ENCODE measurements at places on chromosomes 4 and X.

GRCh38 chrX:150984169-150984824 is 1.2 kb downstream of the HMGB3 start:
- no peak for DNase-seq

- DNase-seq, result no peak
Measured at GRCh38 chrX:67780694-67781109, 236.9 kb downstream of the AR start.

- no peak for DNase-seq
Measured at GRCh38 chr4:80307774-80308465, 27.6 kb upstream of the CFAP299 start.

GRCh38 chrX:34299451-34299967 is 167.4 kb upstream of the FAM47A start:
- no peak for DNase-seq

- no peak for DNase-seq
Measured at GRCh38 chrX:23332888-23333821, 1.5 kb upstream of the PTCHD1 start.

GRCh38 chr4:16617011-16617410 is 281.4 kb downstream of the LDB2 start:
- peak; percentile 39 for DNase-seq

- no peak for DNase-seq
Measured at GRCh38 chr4:53830511-53830910, 233.9 kb downstream of the CHIC2 start.

DNA sequence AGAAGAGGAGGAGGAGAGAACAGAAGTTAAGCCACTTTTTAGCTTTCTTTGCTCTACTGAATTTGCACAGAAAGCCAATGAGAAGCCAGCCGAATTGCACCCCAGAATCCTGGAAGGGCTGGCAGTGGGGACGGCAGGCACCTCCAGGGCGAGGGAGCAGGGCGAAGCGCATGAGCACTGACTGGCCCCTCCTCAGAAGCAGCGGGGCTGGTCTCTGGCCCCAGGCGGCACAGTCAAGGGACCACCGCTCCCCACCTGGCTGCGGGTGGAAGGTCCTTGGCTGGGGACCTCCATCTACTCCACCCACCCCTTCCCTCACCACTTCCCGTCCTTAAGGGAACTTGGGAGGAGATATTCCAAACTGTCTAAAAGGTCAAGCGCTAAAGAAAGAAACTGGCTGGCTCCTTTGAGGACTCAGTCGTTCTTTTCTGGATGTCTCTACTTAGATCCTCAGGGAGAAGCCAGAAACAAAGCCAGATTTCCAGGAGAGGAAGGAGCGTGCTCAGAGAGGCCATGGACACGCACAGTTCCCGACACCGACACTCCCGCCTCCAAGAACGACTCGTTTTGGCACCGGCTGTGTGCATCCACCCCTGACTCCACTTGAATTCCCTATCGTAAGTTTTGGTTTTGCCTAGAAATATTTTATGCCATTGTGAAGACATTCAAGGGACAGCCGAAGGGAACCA is 59.5 kb upstream of the CRMP1 start:
- DNase-seq, result no peak

DNA sequence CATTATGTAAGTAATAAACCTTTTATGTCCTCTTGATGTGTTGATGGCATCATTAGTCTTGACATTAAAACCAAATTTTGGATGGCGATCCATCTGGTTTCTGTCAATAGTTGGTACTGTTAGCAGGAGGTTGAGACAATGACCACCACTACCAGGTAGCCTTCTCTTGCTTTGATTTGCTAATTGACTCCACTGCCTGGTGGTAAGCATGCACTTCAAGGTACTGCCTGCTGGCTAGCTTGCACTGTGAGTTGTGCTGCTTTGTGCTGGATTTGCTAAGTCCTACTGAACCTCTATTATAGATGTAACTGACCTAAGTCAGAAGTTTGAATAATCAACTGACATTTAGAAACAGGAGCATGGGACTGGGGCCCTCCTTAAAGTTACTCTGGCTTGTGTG is 46.3 kb downstream of the ATP1B4 start:
- no peak for DNase-seq

- no peak for DNase-seq
Measured at GRCh38 chrX:142089193-142089592, 115.9 kb downstream of the MAGEC2 start.

GRCh38 chr4:47538111-47538824 is 53.2 kb downstream of the ATP10D start:
- no peak for DNase-seq

- no peak for DNase-seq
Measured at GRCh38 chr4:26127851-26128337, 192.9 kb upstream of the RBPJ start.

GRCh38 chr4:7109169-7109568 is 41.3 kb upstream of the GRPEL1 start:
- no peak for DNase-seq

DNA sequence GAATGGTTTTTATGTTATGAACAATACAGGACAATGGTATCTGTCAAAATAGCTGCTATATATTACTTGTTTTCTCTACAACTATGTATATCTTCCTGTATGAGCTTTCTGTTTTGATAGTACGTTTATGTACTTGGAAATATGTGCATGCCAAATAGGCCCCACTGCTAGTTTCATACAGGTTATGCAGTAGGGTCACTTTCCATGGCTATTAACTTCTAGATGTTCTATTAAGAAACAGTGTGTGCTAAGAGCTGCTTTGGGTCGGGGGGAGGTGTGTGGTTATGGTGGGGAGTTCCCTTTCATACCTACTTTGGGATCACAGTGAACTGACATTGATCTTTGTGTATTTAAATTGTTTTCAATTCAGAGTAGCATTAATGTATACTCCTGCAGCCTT is 30.9 kb downstream of the RBPJ start:
- no peak for DNase-seq

DNA sequence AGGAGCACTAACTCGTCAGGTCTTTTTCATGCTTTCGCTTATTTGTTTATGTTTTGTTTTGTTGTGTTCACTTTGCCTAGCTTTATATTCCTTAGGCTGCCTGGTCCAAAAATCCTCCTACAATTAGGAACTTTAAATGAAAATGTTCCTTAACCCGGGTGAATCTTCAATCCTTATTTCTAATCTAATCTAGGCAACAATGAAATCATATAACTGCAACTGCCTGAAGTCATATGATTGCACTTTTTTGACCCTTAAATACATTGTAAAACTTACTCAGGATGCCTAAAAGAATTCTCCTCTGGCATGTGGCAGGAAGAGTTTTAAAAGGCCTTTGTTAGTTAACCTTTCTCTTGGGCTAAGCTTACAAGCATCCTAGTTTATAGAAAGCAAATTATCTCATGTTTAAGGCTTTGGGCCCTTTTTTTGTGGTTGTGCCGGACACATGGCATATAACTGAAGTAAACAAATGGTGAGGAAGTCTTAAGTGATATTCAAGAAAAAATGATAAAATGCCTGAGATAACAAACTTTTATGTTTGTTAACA is 279.4 kb downstream of the FAT4 start:
- no peak for DNase-seq

GRCh38 chrX:113802837-113803236 is 781.0 kb upstream of the HTR2C start:
- DNase-seq, result no peak

GRCh38 chr4:12138488-12138887 is 709.8 kb upstream of the HS3ST1 start:
- DNase-seq, result no peak

DNA sequence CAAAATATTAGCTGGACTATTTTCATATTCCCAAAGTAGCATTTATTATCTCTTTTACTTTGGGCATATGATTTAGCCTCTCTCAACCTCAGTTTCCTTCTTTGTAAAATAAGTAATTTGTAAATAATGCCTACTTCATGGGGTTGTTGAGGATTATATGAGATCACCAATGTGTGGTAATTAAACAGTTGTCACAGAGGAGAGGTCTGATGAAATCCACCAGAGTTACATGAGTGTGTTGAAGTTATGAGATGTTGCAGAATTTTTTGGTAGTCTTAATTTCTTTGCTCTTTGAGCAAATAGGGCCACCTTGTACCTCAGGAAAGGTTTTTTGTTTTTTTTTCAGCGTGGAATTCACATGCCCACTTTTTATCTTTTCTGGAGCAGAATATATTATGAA is 1.4 kb downstream of the COX7B start:
- DNase-seq, result no peak

DNA sequence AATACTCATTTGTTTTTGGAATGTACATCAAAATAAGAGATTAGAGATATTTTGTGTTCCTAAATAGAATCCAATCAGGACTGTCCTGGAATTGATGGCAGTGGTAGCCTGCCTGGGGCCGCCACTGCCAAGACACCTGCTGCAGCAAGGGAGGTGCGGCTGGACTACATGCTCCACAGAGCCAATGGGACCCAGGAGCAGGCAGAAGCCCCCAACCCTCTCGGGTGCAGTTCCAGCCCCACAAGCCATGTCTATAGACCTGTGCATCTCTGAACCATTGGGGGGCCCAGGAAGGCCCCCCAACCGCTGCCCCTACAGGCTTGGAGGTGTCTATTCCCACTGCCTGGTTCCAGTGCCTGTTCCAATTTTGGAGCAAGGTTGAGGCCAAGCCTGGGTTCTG is 1524.3 kb downstream of the PCDH18 start:
- no peak for DNase-seq

- no peak for DNase-seq
Measured at GRCh38 chr4:174418640-174419212, 103.6 kb downstream of the HPGD start.

DNA sequence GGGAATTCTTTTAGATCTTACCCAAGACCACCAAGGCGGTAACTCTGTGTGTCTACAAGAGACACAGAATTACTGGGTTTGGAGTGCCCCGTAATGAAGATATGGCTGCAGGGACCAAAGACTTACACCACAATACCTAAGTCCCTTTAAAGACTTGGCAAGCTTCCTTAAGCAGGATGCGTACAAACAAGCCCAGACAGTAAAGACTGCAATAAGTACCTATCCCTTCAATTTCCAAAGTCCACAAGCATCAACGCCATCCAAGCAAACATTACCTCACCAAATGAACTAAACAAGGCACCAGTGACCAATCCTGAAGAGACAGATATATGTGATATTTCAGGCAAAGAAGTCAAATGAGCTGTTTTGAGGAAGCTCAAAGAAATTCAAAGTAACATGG is 42.3 kb upstream of the RNF128 start:
- DNase-seq, result no peak

GRCh38 chr4:80538276-80538926 is 202.9 kb downstream of the CFAP299 start:
- no peak for DNase-seq

GRCh38 chr4:86019362-86019761 is 340.5 kb downstream of the MAPK10 start:
- DNase-seq, result no peak

DNA sequence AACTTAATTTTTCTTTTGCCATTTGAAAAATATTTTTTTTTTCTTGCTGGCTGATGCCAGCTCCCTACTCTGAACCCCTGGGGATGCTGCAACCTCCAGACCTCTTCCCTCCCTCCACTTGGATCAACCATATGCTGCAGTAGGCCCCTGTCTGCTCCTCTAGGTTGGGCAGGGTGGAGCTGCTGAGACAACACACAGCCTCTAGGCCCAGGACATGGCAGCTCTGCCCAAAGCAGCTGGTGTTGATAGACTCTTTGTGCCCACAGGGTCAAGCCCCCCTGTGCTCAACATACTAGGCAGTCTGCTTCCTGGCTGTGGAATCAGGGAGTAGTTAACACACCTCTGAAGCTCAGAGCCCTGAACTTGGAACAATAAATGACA is 19.9 kb upstream of the CLNK start:
- no peak for DNase-seq
